Activated CD8-positive, alpha-beta T cell treated with anti-CD3 and anti-CD28 coated beads, Interleukin-2, amount 10 ng/mL, durations not matched to agents 7 days and 5 days (primary cell): ENCODE measurements at places on chromosomes 12 and 14.
A peak's percentile ranks its signal among the peaks of the same experiment; 100 is the strongest.

- no peak for DNase-seq
Observed at GRCh38 chr14:28130610-28131284, 635.8 kb upstream of the FOXG1 start.

DNA sequence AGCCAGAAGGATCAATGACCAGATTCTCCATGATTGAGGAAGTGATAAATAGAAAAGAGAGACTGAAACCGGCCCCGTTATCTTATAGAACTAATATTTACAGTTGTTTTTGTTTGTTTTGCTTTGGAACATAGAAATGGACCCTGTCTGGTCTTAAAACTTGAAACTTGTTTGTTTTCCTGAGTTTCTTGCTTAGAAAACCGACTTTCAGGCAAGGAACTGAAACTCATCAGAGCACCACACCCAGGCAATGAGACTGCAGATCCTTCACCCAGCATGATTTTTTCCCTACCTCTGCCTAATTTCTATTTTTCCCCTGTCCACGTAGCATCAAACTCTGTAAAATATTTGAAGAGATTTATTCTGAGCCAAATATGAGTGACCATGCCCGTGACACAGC, 10.6 kb upstream of the CLEC12A start:
- no peak for DNase-seq

DNA sequence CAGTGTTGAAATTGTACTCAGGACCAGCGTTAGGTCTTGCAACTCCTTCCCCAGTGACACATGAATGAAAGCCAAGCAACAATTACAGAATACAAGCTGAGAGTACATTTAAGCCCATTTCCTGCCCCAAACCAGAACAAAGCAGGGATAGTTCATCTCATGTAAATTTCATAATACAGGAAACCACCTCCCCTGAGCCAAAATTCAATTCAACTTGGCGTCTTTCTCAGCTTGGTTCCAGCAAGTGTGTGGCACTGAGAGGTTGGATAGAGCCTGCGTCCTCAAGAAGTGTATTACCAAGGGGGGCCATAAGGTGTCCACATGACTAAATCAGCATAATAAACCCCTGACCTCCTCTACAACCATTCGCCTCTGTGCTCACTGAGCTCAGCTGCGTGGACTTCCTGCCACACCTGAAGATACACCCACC, 278.9 kb upstream of the CRY1 start:
- peak; percentile 73 for DNase-seq

- no peak for DNase-seq
Observed at GRCh38 chr14:63517354-63517753, 25.8 kb downstream of the PPP2R5E start.

- no peak for DNase-seq
Observed at GRCh38 chr14:27587103-27587502, 989.3 kb upstream of the NOVA1 start.

DNA sequence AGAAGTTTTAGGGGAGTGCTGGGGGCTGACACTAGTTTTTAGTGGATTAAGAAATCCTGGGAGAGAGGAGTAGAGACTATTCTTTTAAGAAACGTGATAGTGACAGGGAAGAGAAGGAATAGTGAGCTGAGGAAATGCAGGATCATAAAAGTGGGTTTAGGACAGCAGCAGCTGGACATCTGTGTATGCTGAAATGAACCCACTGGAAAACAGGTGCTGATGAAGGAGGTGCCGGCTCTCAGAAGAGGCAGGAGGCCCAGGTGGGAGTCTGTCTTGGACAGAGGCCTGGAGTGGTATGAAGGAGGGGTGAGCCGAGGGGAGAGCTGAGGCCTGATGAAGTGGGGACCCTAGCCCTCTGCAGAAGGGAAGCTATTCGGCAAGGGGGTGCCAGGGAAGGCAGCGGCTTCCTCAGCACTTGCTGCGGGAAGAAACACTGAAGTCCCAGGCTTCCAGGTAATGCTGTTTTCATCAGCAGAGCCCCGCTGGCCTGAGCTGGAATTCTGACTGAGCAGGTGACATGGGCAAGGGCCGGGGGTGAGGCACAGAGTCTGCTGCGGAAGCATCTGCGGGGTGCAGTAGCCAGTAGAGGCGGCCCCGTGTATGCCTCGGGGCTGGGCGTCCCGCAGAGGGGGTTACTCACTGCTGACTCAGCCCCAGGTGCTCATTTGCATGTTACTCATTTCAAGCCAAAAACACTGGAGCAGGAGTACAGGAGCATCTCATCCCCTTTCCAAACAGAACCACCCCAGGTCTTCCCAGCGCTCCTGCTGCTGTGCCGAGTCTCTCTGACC, 89.7 kb downstream of the TMCC3 start:
- DNase-seq: no peak

DNA sequence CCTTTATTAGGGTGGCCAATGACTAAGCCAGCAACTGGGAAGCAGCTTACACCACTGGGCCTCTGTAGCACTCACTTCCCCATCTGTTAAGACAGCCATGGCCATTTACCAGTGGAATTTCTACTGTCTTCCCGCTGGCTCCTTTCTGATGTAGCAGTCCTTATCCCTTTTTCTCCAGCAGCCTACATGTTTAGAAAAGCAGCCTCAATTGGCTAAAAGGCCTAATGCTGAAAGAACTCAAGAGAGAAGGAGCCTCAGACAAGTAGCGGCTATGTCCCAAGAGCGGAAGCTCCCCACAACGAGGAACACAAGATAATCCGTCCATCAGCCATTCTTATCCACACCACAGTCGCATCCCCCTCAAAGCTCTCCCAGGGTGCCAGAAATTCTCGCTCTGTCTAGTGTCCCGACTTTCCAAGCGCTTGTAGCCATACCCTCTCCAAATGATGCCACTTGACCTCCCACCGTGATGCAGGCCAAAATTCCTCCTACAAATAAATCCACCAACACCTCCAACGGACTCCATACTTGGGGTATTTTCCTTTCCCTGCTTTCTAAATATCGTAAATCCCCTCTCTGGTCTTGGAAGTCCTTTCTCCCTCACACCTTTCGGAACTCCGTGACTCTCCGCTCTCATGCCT, 624 bp downstream of the M6PR start:
- peak; percentile 27 for DNase-seq

- DNase-seq: no peak
Observed at GRCh38 chr12:95962222-95962621, 19.1 kb downstream of the AMDHD1 start.

GRCh38 chr14:31425905-31426304, 5.6 kb upstream of the HEATR5A start:
- DNase-seq: no peak

GRCh38 chr12:90791445-90791844, 163.5 kb downstream of the CCER1 start:
- no peak for DNase-seq

GRCh38 chr14:24052656-24053547, 1.1 kb downstream of the CARMIL3 start:
- DNase-seq: no peak

DNA sequence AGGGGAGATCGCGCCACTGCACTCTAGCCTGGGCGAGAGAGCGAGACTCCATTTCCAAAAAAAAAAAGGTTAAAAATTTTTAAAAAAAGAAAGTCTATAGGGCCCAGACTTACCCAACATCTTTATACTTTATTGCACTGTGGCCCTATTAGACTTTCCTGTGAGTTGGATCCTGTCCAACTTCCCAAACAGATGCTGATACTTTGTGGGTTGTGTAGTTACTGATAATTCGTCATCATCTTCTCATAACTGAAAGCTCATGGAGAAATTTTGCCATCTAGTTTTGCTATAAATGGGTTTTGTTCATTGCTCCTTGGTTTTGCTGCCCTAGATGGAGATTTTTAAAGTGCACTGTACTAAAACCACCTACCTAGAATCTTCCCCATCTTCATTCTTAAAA, 31.1 kb downstream of the APOBEC1 start:
- no peak for DNase-seq

DNA sequence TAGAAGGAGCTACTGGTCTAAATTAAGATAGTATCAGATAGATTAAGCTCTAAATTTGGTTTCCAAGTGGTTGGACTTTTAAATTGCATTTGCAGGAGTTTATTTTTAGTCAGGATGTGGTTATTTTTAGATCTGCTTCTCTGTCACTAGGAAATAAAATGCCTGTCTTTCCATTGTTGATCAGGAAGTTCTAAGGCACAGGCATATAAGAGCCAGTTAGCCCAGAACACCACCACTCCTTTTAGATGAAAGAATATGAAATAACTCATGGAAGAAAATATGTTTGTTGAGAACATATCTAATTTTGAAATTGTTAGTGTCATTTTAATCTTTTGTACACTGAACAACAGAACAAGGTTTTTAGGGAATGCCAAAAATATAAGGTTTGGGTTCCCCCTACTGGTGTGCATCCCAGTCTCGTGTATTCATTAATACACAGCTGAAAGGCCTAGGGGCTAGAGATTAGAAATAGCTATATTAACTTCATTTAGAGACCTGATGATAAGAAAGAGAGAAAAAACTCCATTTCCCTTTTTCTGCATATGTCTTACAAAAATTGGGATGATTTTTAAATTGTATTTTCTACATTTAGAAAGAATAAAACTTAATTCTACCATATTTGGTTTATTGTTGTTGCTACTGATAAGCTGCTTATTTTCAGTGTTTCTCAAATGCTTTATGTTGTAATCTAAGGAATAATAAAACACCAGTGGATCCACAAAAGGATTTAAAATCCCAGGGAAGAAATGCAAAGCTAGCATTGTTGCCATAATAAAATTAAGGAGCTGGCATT, 67.2 kb downstream of the RIC8B start:
- DNase-seq: peak; percentile 41

DNA sequence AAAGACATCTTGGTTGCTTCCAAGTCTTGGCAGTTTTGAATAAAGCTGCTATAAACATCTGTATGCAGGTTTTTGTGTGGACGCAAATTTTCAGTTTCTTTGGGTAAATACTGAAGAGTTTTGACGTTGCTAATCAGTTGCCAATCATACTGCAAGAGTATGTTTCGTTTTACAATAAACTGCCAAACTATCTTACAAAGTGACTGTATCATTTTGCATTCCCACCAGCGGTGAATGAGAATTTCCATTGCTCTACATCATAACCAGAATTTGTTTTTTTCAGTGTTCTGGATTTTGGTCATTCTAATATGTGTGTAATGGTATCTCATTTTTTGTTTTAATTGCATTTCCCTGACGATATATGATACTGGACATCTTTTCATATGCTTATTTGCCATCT, 190.8 kb upstream of the PARP11 start:
- DNase-seq: no peak

DNA sequence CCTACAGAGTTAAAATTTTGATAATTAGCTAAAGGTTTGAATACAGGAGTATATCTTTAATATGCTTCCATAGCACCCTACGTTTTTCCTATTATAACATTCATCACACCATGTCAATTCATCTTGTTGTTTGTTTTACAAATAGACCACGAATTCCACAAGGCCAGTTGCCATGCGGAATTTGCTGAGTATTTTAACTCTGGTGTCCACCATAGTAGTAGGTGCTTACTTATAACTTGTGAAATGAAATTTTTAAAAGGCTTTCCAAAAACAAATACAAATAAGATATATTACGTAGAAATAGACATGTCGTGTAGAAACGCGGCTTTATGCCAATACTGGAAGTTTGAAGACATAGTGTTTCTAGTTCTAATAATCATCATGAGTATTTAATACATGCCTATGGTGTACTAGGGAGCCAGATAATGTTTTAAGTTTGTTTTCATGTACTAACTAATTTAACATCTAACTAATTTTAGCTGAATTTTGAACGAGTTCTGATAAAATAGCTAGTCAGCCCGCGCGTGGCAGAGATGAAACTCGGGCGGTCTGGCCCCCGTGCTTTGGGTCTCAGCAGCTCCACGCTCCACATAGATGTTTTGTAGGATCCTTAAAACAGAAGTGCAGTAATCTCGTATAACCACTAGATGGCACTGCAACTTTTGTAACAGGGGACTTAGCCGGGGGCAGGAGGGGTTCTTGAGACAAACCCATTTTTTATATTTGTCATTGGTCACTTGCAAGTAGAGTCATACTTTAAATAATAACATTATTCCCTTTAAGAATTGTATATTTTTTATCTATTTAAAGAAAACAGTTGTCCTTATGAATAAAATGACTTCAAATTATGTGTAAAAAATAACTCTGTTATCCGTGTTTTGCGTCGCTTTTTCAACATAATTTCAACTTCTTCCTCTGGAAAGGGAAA, 10.2 kb downstream of the CD69 start:
- DNase-seq: peak; percentile 75

DNA sequence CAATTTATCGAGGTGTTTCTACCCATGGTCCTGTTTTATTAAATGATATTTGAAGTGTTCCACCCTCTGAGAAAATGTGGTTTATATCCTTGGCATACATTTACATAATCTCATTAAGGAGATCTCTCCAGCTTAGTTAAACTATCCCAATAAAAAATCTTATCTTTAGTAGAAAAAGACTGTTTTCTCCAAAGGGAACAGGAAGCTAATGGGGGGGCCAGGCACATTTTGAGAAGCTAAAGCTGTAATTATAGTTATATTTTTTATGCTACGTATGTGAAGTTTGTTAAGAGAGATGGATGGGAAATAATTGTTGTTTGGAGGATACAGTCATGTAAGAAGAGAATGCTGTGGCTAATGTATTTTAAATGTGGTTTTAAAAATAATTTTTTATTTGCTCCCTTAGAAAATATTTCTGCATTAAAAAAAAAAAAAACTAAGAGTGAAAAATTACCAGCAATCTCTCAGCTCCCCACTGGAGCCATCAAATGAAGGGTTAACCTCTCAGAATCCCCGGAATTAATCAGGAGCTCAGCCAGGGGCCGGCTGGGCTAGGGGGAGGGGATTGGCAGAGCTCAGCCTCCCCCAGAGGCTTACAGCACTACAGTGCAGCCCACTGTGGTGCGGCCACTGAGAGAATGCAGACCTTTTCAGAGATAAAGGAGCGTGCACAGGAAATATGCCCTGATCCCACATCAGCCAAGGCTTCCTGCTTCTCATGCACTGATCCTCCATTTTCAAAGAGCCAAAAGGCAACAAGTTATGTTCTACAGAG, 185.8 kb downstream of the EGLN3 start:
- no peak for DNase-seq

DNA sequence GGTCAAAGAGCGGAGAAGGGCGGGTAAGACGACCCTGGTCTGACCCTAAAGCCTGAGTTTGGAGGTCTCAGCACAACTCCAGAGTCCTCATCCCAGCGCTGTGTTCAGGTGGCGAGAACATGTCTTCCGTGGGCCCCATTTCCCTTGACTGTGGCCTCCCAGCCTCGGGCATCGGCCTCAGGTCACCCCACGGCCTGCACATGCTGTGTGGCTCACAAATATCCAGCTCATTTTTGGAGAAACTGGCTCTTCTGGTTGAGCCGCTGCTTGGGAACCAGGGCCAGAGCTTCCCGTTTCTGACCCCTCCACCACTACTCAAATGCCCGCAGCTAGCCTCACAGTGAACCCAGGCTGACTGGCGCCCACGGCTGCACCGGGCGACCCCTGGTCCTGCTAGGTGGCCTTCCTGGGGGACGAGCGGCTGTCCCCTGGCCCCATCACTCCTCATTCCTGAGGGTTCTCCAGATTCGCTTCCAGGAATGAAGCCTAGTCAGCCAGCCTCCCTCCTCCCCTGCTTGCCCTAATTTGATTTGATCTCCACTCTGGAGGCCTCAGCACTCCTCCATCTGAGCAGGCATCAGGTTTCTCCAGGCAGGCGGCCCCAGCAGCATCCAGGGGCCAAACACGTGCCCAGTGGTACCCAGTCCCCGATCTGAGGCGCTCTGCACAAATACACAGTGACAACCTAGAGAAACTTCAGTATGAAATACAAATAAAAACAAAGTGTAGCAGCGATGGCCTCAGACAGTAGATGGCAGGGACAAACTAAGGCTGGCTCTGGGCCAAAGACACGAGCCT, 4.7 kb downstream of the P2RX2 start:
- no peak for DNase-seq
